Stomach (tissue), 19 donors: ENCODE measurements at places on chromosomes 7 and 10. TPM values are rescaled to one million over a fixed set of nuclear protein-coding genes. Genes with fewer than 3 reads are reported as not detected.

The ADRA2A gene
- total RNA-seq: 0.58 TPM

The SPDYE2 gene
- not detected for total RNA-seq

The ACTL6B gene
- not detected for total RNA-seq

The GDF10 gene
- total RNA-seq: not detected

The MMRN2 gene
- 12.9 TPM for total RNA-seq

The CISD1 gene
- total RNA-seq: 3.1 TPM

The ASAH2 gene
- 0.29 TPM for total RNA-seq

The ACHE gene
- total RNA-seq: not detected

The LOXL4 gene
- 23.7 TPM for total RNA-seq

The SAP25 gene
- 1.8 TPM for total RNA-seq

The CALN1 gene
- total RNA-seq: not detected

The CNPY1 gene
- not detected for total RNA-seq

The NPTX2 gene
- total RNA-seq: 4.3 TPM

The MALSU1 gene
- total RNA-seq: 68.9 TPM

The SMKR1 gene
- total RNA-seq: not detected

The NEBL gene
- total RNA-seq: 7.0 TPM

The IQUB gene
- not detected for total RNA-seq

The TSPAN12 gene
- total RNA-seq: not detected

The PODXL gene
- 41.4 TPM for total RNA-seq

The MSS51 gene
- 2.5 TPM for total RNA-seq

The CREB5 gene
- 30.3 TPM for total RNA-seq

The HYAL4 gene
- total RNA-seq: not detected

The PON1 gene
- total RNA-seq: not detected

The NUTM2E gene
- 0.43 TPM for total RNA-seq

The CNNM1 gene
- total RNA-seq: 0.29 TPM

The ALDH18A1 gene
- 28.1 TPM for total RNA-seq

The RELN gene
- total RNA-seq: 3.5 TPM

The FXYD4 gene
- not detected for total RNA-seq
